IPS DF 6.9 (cell line): ENCODE measurements at places on chromosomes 11 and 22.

DNA sequence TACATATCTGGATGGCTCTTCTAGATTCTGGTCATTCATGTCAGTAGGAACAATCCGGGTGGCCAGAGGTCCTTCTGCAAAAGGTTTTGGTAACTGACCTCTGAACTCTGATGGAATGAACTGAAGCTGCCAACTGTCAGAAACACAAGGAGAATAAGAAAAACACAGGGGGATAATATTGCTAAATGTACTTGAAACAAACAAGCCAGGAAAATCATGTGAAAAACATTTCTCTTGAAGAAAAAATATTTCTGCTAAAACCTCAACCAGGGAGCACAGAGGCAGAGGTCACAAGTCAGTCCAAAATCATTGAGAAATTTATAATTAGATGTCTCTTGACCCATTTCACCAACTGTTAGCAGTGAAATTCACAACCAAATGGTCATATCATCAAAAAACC is 35.2 kb downstream of the ALG9 start:
- no peak for DNase-seq

- no peak for DNase-seq
Observed at GRCh38 chr11:133946541-133947318, 10.0 kb downstream of the IGSF9B start.

- no peak for DNase-seq
Observed at GRCh38 chr11:95143106-95143681, 53.5 kb downstream of the ENDOD1 start.

DNA sequence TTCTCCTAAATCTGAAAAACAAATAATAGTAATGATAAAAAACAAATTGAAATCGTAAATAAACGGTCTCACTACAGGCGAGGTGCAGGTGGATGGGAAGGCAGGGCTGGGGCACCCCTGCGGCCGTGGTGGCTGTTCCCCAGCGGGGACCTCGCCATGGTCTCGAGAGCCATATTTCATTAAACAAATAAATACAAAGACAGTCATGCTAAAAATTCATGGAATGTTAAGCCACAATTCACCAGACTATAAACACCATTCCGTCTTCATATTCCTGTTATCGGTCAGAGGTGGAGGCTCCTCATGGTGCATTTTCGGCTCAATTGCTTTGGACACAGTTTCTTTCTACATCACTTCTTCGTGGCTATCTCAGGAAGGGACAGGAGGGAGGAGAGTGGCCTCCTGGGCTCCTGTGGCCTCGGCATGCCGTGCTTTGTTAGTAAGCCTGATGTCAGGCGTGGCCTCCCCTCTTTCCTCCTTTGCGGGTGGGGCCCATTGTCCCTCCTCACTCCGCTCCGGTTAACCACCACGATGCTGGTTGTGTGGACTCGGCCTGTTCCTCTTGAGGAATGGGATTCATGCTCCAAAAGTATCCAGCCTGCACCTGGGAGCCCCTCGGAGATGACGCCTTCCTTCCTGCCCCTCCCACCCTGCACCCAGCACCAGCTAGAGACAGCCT is 16.1 kb upstream of the BRSK2 start:
- DNase-seq: no peak
